ENCODE measurements at places on chromosomes 7 and 10.
A peak's percentile ranks its signal among the peaks of the same experiment; 100 is the strongest.

- no peak for DNase-seq
These were observed 47.9 kb downstream of the OGDH start for GRCh38 chr7:44654255-44654796.

DNA sequence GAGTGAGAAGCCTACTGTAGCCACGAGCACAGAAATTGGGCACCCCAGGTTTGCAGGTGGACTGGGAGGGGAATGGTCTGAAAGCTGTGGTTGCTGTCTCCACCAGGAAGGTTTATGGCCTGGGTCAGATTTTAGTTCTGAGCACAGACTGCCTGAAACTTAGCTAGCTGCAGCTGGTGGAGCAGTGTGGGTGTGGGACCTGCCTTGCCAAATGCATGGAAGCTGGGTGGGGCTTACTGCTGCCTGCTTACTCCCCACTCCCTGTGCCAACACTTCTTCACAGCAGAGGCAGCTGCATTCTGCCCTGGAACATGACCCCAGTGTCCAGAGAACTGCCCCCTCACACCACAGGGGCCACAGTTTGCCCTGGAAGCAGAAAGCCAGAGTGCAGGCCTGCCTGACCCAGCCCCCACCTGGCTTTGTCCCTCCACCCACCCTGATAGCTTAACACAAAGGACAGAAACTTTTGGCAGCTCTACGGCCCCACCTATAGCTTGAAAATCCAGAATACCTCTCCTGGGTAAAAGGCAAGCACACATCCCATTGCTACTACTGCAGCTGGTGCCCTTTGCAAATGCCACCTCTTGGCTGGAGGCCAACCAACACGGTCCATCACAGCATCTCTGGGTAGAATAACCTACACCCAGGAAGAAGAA, 281.6 kb downstream of the AGMO start:
- DNase-seq: no peak

GRCh38 chr10:102408728-102409603, 9.6 kb downstream of the PSD start:
- DNase-seq: peak; percentile 81

DNA sequence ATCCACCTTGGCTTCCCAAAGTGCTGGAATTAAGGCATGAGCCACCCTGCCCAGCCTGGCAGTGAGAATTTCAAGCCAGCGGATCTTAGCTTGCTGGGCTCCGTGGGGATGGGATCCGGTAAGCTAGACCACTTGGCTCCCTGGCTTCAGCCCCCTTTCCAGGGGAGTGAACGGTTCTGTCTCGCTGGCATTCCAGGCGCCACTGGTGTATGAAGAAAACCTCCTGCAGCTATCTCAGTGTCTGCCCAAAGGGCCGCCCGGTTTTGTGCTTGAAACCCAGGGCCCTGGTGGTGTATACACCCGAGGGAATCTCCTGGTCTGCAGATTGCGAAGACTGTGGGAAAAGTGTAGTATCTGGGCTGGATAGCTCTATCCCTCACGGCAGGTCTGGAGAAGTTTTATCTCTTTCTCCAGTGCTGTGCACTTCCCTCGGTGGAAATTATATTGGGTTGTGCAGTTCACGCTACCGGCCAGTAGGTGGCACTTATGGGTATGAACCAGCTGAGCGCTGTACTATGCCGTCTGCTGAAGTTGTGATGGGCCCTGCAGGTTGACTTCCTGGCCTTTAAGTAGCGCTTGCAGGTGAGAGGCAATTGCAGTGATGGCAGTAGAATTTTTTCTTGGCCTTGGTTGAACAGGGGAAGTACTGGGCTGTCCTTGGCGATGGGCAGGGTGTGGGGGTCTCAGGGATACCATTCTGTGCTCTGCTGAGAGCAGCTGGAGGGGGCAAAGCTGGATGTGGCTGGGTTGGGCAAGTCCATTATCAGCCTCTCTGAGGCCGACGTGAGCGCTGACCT, 138.0 kb upstream of the MTPN start:
- DNase-seq: no peak

DNA sequence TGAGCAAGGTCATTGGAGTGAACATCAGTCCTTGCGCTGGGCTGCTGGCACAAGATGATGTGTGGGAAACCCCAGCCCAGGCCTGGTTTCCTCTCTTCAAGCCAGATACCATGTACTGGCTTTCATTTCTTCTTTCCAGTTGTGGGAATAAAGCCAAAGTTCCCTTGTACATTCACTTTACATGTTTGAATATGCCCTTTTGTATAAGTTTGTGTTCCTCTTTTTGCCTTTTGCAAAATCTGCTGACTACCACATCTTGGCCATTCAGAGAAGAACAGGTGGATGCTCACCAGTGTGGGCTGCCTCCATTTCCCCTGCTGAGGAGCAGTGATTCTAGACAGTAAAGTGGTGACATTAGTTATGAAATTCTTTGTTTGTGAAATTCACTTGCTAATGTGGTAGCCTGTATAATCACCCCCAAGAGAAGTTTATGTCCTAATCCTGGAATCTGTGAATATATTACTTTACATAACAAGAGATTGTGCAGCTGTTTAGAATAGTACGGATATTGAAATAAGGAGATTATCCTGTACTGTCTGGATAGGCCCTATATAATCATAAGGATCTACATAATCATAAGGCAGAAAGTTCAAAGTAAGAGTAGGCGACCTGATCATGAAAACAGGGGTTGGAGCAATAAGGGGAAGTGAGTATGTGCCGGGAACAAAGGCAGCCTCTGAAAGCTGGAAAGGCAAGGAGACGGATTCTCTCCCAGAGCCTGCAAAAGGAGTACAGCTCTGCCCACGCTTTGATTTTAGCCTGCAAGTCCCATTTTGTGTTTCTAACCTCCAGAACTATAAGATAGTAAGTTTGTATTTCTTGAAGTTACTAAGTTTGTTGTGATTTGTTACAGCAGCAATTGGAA, 18.8 kb upstream of the AOAH start:
- DNase-seq: no peak

- DNase-seq: peak; percentile 22
These were observed 333.2 kb upstream of the MGMT start for GRCh38 chr10:129133856-129134255.

- no peak for DNase-seq
These were observed 1.1 kb downstream of the EFCAB10 start for GRCh38 chr7:105580022-105580740.

GRCh38 chr7:6392712-6393666, 54.8 kb downstream of the DAGLB start:
- no peak for DNase-seq

DNA sequence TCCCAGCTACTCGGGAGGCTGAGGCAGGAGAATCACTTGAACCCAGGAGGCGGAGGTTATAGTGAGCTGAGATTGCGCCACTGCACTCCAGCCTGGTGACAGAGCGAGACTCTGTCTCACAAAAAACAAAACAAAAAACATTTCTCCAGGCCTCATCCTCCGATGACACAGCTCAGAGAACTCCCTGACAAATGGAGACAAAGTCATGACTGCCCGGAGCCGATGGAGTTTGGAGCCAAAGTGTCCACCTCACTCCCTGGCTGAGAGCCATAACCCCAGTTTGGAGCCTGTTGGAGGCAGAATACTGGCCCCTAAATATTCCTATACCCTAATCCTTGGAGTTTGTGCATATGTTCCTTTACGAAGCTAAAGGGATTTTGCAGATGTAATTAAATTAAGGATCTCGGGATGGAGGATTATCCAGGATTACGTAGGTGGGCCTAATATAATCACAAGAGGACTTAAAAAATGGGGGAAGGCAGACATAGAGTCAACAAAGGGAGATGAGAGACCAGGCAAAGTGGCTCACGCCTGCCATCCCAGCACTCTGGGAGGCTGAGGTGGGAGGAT, 22.7 kb downstream of the SSC4D start:
- no peak for DNase-seq

- DNase-seq: no peak
These were observed 71.7 kb downstream of the RAMP3 start for GRCh38 chr7:45229156-45229920.

All from brain (organoid and tissue), 16 donors.